ENCODE measurements at places on chromosomes 5 and 9.

DNA sequence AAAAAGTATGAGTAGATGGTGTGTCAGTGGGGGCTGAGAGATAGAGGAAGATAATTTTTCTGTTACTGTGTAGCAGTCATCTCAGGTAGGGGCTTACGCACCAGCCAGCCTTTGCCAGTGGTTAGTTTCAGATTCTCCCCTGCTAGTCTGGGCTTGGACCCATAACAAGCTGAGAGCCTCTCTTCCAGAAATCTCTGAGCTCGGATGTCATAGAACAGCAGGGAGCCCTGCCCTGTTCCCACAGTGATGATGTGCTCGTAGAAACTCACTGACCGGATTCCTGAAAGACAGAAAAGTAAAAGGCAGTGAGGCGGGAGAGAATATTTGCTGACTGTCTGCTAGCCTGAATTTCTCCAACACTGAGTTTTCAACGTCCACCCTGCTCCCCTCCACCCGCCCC lies 37.2 kb downstream of the DCAF12 start:
- no peak for DNase-seq

DNA sequence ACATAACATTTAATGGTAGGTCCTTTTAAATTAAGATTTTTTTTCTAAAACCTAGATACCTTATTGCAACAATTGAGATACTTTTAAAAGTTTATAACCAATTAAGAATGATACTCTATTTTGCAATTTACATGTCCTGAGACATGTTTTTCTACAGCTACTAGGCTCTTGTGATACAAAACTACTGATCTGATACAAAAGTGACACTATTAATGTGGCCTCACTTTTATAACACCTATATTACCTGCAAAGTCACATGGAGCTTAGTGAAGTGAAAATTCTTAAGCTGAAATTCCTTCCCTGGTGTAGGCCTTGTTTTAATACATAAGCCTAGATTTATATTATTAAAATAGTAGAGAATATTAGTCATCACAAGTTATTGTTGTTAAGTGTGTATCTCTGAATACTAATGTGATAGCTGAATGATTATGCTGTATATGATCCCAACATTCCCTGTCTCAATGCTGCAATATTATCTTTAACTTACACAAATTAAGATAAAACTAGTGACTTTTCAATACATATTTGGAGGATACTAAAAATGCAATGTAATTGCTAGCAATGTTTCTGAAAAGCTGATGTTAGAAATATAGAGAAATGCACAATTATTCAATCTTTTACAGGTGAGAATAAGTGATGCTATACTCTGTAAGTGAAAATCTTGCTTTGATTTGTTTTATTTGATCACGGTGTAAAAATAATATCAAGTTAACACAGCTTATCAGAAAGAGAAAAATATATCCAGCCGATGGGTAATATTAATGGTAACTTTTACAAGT lies 2.6 kb downstream of the NFIB start:
- no peak for DNase-seq

GRCh38 chr9:107462691-107463090 lies 26.9 kb downstream of the KLF4 start:
- no peak for DNase-seq

- no peak for DNase-seq
These were observed 25.5 kb upstream of the TRAF1 start for GRCh38 chr9:120951960-120952618.

GRCh38 chr9:124257070-124257843 lies 492 bp upstream of the NEK6 start:
- no peak for DNase-seq

- DNase-seq = no peak
These were observed 23.5 kb downstream of the MTREX start for GRCh38 chr5:55331321-55331720.

DNA sequence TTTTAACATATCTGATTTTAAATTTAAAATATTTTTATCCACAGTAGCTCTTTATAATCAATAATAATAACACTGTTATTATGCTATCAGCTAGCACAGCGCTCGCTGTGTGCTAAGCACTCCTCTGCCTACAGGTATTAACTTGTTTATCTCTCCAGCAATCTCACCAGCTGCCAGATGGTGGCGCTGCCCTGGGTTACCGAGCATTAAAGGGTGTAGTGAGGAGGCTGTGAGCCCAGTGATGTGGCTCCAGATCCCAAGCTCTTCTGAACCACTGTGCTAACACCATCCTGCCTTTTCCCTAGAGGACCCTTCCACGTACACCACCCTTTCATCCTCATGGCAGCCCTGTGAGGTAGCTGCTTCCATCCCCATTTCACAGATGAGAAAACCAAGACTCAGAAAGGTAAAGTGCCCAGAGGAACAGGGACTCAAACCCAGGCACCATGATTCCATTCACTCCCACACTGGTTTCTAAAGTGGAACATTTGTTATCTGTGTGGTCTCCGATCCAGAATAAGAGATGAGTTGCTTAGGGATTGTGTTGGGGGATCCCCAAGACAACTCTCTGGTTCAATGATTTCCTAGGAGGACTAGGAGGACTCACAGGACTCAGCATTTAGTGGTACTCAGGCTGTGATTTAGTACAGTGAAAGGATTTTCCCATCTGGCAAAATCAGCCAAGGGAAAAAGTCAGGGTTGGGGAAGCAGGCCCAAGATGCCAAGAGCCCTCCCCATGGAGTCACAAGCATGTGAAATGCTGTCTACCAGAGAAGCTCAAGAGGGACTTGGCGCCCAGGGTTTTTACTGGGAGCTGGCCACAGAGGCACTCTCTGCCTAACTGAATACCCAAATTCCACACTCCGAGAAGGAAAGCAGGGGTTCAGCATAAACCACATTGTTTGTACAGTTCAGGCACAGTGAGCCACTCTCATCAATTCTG lies 7.0 kb downstream of the IGFBPL1 start:
- DNase-seq = peak; percentile 30

DNA sequence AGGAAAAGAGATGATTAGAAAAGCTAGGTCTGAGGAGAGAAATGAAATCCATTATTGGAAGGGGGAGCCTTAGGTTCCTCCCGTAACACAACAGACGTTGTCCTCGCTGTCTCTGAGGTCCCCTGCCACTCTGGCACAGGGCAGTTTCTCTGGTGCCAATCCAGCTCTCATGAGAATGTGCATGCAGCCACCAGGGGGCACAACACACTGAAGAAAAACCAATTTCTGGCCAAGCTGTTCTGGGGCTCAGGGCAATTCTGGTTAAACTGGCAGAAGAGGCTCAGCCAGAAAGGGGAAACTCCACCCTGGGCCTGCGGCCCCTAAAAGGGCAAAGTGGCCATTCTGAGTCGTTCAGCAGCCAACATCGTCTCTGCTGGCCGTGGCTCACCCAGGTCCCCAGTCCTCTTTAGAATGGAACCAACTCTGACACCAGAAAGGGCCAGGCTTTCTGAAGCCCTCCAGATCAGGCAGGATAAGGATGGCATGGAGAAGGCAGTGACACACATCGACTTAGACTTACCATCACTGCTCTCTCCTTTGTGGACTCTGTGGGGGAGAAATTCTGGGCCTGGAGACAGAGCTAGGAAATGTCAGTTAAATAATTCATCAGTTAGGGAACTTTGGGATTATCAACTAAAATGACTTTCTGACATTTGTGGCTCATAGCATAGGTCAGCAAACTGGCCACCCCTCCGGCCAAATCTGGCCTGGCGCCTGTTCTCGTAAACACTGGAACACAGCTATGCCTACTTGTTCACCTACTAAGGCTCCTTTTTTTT lies 58.5 kb upstream of the GOLPH3 start:
- DNase-seq = peak; percentile 81

GRCh38 chr5:79505138-79505537 lies 8.8 kb downstream of the HOMER1 start:
- DNase-seq = no peak

DNA sequence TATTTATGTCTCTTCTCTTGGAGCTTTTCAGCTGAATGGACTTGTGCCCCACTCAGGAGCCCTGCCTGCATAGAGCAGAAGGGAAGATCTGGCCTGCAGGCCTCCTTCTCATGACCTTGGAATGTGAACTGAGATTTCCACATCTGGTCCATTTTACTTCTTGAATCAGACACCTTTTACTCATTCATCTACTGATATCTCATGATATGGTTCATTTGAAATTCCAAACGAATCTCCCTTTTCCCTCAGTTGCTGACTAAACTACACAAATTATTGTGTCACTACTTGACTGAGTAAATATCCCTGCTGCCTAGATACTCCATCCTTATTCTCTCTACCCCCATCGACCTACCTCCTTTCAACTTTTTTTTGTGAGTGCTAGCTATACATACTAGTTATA lies 138.7 kb downstream of the PLCXD3 start:
- DNase-seq = no peak

DNA sequence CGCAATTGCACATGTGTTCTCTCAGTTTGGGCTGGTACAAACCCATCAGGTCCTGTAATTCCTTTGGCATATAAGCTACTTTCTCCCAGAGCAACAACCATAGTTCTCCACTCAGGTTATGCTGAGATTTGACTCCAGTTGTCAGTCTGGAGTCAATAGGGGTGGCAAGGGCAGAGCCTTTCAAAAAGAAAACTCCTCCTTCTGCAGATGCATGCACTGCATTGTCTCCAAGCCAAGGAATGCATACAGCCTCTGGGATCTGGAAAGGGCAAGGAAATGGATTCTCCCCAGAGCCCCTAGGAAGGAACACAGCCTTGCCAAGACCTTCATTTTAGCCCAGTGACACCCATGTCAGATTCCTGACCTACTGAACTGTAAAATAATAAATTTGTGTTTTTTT lies 31.0 kb upstream of the GZMA start:
- DNase-seq = no peak

DNA sequence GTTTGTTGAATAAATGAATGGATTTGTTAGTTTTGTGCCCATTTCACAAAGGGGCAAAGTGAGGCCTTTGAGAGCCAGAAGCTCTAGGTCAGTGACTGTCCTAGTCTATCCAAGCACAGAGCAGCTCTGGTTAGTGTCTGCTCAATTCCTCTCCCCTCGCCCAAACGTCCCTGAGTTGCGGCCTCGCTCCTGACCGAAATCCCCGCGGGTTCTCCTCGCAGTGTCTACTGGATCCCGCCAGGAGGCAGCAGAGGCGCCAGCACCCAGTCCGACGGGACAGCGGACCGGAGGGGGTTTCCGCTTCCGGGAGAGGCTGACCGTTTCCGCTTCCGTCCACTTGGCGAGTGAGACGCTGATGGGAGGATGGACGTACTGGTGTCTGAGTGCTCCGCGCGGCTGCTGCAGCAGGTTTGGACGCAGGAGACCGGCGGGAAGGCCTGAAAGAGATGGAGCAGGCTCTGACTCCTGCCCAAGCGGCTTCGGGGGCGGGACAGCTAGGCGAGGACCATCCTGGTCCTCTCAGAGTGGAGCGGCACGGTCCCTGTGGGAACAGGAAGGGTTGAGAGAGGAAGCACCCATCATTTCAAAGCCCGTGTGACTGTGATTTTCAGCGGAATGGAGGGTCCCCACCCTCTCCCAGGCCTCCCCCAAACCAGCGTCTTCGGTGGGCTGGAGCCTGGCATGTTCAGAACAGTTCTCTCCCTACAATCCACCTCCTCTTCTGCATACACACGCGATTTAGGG lies at the start of gene RARS1:
RARS1 (plus strand) TSS at position 336 of the 744 bp plus-strand sequence; CDS start at position 364, 28 bp downstream.
- DNase-seq = peak; percentile 92

DNA sequence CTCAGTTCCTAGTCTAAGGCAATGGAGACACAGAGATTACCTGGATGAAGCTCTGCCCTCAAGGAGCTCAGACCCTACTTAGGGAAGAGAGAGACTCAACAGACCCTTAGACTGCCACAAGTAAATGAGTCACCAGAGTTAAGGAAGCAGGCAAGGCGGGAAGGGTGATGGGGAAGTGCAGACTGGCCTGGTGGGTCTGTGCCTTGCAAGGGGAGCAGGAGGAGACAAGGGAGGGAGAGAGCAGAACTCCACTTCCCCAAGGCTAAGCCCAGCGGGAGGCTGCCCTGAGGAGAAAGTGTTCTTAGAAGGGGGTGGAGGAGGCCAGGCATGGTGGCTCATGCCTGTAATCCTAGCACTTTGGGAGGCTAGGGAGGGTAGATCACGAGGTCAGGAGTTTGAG lies 83.7 kb downstream of the HRH2 start:
- DNase-seq = no peak

GRCh38 chr5:139692679-139693308 lies 44.6 kb downstream of the CXXC5 start:
- DNase-seq = no peak

GRCh38 chr9:127078988-127079387 lies 43.4 kb downstream of the ANGPTL2 start:
- no peak for DNase-seq

DNA sequence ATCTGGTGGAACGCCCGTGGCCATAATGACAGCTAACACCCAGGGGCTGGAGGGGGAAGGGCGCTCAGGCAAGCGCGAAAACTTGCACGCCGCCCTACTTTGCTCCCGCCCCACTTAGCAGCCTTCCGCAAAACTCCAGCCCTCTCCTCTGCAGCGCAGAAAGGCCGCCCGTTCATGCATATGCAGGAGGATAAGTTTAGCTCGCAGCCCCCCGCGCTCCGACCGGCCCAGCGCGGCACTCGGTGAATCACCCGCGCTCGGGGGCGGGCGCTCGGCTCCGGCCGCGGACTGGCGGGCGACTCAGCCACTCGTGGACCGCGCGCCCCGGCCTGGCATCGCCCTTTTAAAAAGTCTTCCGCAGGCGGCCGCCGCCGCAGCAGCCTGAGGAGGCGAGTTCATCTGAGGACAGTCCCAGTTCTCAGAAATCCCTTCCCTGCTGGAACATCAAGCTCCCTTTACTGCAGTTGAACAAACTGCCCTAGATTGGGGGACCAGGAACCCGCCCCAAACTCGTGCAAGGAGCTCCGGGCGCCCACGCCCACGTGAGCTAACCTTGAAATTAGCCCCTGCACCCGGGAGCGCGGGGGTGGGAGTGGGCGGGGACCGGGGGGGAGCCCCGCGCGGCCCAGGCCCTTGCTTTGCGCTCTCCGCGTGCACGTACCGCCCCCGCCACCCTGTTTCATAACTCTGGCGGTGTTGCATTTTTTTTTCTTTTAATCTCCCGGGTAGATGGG lies 4.5 kb upstream of the KLF9 start:
- DNase-seq = peak; percentile 85

DNA sequence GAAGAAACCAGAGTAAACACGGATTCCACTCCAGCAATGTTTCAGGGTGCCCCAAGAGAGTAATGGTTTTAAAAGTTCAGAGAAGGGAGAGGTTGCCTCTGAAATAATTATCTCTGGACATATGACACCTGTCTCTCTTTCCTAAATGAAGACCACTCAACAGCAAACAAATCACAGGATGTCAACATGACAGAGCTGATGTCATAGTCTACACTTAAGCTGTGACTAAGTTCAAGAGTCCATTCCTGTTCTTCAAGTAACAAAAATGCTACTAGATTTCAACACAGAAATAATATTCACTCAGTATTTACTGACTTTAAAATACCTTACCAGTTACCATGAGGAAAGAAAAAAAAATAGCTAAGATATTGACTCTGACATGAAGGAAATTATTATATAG lies 44.7 kb upstream of the SLC30A5 start:
- no peak for DNase-seq
